ENCODE measurements at places on chromosomes 2 and 18. TPM values are rescaled to one million over a fixed set of nuclear protein-coding genes. Genes with fewer than 3 reads are reported as not detected.

Gene IL18R1
- total RNA-seq, result 5.3 TPM

DNA sequence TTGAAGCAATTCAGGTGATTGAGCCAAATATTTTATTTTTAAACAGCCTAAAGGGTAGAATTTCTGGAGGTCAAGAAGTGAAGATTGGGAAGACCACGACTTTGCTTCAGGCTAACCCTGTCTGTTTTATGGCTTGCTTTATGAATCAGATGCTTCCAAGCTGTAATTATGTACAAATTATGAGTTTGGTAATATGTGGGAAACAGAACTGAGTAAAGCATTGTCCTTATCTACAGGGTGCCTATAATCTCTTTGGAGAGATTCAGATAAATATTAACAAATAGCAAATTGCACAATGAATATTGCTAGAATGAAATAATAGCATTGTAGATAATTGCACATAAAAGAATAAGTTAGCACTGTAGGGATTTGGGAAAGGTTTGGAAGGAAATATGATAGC, 539.4 kb upstream of the CDH2 start:
- DNase-seq, result no peak

Gene SIGLEC15
- total RNA-seq, result 0.26 TPM

DNA sequence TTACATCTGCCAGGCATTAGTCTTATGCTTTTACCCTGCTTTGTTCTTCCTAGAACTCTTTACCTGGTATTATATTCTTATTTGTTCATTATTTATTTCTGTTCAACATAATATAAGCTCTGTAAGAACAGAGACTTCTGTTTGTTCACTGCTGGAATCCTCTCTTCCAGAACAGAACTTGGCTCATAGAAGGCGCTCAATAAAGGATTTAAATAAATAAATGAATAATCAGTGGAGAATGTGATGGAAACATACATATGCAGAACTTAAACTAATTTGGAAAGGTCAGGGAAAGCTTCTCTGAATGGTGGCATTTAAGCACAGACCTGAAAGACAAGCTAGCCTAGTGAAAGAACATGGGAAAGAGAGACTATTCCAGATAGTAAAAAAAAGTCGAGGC, 24.3 kb downstream of the NCKAP1 start:
- DNase-seq, result no peak

DNA sequence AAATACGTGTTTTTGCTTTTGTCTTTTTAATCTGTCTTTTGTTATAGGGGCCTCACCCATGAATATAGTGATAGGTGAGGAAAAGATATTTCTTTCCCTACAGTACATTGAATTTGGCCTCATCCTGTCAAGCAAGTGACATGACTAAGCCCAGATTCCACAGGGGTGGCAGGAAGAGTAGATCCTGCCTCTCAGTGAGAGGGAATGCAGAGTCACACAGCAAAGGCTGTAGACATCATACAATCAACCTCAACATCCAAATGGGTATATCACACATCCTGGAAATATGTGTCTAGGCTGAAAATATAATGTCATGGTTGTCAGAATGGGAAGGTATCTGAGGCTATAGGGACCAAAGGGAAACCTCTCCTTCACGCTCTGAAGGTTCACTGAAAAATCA, 269.6 kb downstream of the CDH20 start:
- DNase-seq, result peak; percentile 35

DNA sequence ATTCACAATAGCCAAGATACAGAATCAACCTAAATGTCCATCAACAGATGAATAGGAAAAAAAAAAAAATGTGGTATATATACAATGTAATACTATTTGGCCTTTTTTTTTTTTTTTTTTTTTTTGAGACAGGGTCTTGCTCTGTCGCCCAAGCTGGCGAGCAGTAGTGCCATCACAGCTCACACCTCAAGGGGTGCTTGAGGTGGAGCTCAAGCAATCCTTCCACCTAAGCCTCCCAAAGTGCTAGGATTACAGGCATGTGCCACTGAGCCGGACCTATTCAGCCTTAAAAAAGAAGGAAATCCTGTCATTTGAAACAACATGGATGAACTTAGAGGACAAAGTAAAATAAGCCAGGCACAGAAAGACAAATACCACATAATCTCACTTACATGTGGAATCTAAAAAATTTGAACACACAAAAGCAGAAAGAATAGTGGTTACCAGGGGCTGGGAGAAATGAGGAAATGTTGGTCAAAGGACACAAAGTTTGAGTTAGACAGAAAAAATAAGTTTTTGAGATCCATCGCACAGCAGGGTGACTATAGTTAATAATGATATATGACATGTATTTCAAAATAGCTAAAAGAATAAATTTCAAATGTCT, 26.0 kb downstream of the TLK1 start:
- DNase-seq, result no peak

DNA sequence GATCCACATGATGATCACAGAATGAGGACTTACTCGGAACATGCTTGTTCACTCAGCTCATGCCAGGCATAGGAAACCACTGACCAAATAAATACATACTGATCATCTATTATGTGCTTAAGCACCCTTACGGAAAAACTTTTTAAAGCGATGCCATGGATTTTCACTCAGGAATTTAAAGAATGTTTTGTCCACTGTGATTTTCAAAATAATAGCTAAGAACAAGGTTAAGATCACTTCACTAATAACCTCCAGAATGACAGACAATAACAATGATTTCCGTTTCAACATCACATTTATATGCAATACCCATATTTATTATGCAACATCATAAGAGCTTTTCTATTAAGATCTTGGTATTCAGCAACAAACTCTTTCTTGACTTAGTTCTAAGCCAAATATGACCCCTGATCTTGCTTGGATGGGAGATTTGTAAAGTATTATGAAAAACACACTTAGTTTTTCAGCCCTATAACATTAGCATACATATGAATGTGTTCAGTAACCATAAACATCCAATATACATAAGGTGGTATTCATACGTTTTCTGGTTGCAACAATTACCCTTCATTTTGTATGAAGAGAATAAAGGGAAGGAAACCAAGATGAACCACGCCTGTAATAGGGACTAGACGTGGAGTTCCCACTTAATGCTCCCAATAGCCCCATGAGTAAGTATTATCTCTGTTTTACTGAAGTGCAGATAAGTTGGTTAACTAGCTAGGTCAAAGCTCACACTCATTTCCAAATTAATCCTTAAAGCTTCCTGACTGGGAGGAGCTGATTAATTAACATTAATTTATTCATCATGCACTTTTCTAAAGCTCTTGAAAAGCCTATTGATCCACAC, 1.9 kb downstream of the CD302 start:
- no peak for DNase-seq

- no peak for DNase-seq
Measured at GRCh38 chr2:113784823-113785744, 28.6 kb upstream of the SLC35F5 start.

Gene ACKR3
- 22.0 TPM for total RNA-seq

DNA sequence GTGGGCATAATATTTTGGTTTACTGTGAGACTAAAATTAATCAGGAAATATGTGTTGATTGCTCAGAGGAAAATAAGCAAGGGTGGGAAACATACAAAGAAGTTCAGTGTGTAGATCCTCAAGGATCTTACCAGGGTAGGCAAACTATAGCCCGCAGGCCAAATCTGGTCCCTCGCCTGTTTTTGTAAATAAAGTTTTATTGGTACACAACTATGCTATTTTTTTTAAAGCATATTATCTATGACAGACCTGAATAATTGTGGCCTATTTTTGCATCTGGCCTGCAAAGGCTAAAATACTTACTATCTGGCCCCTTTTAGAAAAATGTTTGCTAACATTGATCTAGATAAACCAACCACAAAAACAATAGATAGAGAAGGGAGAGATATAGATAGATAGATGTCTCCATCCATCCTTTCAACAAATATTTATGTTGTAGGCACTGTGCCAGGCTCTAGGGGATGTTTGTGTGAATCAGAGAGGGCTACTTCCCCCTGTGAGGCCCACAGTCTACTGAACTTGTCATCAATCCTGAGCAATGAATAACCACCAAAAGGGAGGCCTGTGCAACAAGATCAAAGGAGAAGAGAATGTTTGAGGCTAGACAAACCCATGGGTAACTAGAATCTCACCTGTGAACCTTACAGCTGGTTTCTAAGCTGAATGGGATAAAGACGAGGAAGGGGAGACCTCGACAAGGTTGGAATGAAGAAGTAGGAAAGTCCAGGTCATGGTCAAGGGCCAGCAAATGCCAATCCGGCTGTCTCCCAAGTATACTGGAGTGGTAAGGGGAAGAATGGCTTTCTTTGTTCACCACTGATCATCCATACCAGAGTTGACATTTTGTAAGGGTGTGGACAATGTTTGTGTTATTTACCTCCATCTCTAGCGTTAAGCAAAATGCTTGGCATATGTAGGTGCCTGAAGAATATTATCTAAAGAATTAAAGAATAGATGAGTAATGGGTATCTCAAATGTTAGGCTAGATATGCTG, 23.6 kb downstream of the ALPK2 start:
- peak; percentile 86 for DNase-seq

Gene SPHKAP
- not detected for total RNA-seq

Gene CKAP2L
- total RNA-seq, result 0.26 TPM
